ENCODE measurements at places on chromosomes 4 and X. TPM values are rescaled to one million over a fixed set of nuclear protein-coding genes. Genes with fewer than 3 reads are reported as not detected.

DNA sequence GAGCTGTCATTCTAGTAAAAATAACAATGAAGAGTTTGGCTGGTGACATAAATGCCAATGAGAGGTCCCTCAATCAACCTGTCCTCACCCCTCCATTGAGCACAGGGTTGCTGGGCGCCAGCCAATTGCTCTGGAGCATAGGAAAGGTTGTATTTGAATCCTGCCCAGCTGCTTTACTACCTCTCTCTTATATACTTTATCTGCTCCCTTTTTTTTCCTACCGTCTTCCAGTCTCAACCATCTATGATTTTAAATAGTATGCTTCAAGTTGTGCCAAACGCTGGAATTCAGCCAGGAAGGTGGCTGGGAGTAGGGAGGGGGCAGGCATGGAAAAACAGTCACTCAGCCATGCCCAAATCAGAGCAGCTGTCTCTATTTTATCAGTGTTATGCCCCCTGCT lies 153.8 kb downstream of the NR3C2 start:
- DNase-seq: no peak

DNA sequence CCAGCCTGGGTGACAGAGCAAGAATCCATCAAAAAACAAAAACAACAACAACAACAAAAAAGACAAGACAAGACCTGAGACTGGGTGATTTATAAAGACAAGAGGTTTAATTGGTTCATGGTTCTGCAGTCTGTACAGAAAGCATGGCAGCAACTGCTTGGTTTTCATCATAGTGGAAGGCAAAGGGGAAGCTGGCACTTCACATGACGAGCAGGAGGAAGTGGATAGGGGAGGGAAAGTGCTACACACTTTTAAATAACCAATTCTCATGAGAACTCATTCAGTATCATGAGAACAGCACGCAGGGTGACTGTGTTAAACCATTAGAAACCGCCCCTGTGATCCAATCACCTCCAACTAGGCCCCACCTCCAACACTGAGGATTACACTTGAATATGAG lies 28.4 kb upstream of the SLC10A7 start:
- DNase-seq: no peak

GRCh38 chrX:110310000-110310790 lies 7.7 kb downstream of the AMMECR1 start:
- DNase-seq: no peak

- no peak for DNase-seq
These were observed 181.8 kb downstream of the USP46 start for GRCh38 chr4:52477191-52477780.

GRCh38 chr4:133151691-133152329 lies 2.7 kb downstream of the PCDH10 start:
- DNase-seq: no peak

DNA sequence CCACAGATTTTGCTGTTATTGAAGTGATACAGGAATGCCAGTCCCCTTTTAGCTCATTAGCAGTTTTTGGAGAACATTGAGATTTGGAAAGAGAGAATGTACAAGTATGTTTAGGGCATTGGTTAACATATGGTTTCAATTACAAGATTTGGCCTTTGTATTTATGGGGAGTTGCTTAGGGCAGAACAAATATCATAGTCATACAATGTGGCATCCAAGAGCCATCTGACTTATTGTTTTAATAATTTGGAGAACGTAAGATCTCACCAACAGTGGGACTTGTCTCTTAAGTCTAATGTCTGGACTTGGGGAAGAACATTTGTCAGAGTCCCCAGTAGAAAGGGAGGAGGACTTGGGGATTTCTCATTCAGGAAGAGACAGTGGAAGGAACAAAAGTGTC lies 166.1 kb downstream of the STK32B start:
- no peak for DNase-seq

- DNase-seq: no peak
These were observed 80.9 kb downstream of the ARHGAP36 start for GRCh38 chrX:131139072-131139471.

- DNase-seq: no peak
These were observed 11.9 kb upstream of the TIGD2 start for GRCh38 chr4:89099471-89099870.

DNA sequence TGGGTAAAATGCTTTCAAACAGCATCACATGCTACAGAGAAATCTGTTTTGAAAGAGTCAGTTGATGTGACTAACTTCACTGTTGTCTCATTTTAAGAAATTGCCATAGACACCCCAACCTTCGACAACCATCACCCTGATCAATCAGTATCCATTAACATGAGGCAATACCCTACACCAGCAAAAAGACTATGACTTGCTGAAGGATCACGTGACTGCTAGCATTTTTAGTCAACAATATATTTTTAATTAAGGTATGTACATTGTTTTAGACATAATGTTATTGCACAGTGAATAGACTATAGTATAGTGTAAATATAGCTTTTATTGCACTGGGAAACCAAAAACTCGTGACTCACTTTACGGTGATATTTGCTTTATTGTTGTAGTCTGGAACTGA lies 200.0 kb upstream of the ARHGAP24 start:
- DNase-seq: no peak

DNA sequence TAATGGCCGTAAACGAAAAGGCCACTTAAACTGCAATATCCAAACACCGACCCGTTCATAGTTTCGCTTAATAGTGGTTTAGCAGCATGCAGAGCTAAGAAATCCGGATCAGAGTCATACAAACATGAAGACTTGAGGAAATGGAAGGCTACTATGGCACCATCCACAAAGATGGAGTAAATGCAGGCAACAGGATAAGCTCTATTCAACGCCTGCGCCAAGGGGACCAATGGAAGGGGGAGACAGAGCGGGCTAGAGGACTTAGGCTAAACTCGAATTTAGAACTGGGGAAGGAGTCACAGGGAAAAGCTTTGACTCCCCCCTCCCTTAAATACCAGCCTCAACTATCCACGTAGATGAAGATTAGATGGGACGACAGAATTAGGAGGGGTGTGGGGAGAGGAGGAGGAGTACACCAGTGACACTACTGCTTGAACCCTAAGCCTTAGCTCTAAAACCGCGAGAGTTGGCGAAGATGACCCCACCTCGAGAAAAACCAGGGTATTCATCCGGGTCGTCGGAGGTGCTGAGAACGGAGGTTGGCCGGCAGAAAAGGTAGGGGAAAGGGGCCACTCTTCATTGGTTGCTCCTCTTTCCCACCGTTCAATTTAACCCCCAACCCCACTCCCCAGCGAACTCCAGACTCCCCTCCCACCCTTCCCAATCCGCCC lies 3.5 kb downstream of the HUWE1 start:
- DNase-seq: no peak

GRCh38 chrX:24124244-24124799 lies 25.2 kb upstream of the ZFX start:
- no peak for DNase-seq

- DNase-seq: no peak
These were observed 4.7 kb downstream of the USP51 start for GRCh38 chrX:55484948-55485347.

GRCh38 chrX:48613502-48614160 lies 16.3 kb downstream of the WDR13 start:
- DNase-seq: no peak

DNA sequence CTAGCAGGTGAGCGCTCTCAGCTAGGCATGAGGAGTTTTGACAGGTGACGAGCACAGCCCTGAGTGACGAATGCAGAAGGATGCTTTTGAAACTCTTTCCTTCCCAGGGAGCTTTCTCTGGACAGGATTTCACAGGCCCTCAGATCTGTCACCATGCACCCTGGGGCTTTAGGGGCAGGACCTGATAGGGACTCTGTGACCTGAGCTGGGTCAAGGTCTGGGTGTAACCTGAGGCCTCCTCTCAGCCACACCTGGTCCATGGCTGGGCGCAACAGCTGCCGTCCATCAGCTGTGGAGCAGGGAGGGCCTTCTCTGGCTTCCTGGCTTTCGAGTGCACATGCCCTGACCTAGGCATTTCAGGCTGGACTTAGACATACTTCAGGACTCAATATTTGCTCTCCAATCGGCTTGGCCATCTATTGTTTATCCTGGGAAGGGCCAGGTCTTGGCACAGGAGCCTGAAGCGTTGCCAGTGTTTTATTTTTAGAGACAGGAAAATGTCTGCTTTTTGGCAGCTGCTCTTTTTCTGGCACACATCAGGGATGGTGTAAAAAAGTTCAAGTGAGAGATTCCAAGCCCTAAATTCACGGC lies 56.4 kb downstream of the C4orf51 start:
- no peak for DNase-seq

DNA sequence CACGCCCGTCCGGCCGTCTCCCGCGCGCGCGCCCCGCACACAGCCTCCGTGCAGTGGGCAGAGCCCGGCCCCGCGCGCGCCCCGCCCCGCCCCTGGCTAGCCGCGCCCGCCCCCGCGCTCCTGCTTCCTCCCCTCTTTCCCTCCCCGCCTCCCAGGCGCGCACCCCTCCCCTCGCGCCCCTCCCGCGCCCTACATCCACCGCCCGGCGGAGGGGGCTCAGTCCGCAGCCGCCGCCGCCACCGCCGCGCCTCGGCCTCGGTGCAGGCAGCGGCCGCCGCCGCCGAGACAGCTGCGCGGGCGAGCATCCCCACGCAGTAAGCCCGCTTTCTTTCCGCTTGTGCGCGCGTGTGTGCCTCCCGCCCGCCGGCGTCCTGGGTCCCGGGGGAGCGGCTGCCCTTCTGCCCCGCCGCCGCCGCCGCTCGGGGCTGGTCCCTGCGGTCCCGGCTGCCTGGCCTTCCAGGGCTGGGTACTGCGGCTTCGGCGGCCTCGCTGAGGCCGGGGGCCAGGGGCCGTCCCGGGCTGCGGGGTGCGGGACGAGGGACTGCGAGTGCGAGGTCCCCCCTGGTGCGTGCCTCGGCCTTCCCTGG lies at the start of gene FHL1:
Gene FHL1 (plus strand): TSS at position 219 of the 587 bp plus-strand sequence.
- DNase-seq: no peak

DNA sequence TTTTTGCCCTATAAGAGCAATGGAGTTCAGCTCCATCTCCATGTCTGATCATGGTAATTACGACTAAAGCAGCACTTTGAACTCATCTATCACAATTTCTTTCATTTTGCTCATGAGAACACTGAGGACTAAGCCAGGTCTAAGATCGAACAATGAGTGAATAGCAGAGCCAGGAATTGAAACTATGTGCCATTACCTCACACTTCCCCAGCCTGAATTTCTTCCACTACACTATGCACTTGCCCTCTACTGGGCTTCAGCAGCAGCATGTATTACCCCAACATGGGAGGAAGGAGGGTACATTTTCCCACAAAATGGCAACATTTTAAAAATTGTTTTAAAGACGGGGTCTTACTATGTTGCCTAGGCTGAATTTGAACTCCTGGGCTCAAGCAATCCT lies 274.7 kb upstream of the FGF13 start:
- no peak for DNase-seq

DNA sequence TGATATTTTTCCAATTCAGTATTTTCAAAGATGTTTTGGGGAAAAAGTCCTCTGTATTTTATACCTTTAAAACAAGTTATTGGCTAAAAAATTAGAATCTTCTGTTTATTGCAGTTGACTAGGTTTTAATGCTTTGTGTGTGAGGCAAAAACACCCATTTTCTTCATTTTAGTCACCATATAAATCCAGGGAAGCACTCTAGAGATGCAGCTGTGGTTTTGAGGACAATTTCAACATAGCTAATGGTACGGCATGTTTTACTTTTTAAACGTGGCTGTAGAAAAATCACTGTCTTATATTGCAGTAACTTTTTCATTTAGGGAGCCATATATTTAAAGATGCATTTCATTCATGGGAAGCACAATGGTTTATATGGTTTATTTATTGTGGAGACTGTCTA lies 129.1 kb upstream of the PITX2 start:
- no peak for DNase-seq

- DNase-seq: no peak
These were observed 75.6 kb upstream of the SRD5A3 start for GRCh38 chr4:55270481-55270880.

- no peak for DNase-seq
These were observed 25.4 kb upstream of the SLAIN2 start for GRCh38 chr4:48315728-48316630.

GRCh38 chr4:77104388-77104787 lies 28.6 kb upstream of the CCNI start:
- no peak for DNase-seq

- DNase-seq: no peak
These were observed 284.2 kb upstream of the F9 start for GRCh38 chrX:139246295-139246694.

- DNase-seq: no peak
These were observed 799.5 kb upstream of the ADGRL3 start for GRCh38 chr4:60400593-60400992.

DNA sequence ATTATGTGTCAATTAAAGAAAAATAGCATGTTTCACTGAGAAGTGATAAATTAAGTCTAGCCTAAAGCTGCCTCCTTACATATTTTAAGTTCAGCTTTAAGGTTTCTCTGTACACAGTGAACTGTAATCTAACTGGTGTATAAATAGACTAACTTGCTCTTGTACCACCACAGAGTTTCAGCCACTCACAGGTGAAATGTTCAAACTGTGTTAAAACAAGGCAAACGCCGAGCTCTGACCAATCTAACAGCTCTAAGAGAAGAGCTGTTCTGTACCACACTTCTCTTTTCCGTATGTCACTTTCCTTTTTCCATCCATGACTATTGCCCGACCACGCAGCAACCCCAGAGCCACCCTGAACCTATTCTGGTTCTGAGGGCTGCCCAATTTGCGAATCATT lies 64.5 kb downstream of the DCHS2 start:
- DNase-seq: no peak

GRCh38 chrX:115639334-115639880 lies 78.4 kb downstream of the PLS3 start:
- DNase-seq: no peak

GRCh38 chrX:100649550-100650356 lies 5.8 kb downstream of the SRPX2 start:
- DNase-seq: peak; percentile 53

GRCh38 chrX:123665197-123665596 lies 67.7 kb downstream of the THOC2 start:
- DNase-seq: no peak

DNA sequence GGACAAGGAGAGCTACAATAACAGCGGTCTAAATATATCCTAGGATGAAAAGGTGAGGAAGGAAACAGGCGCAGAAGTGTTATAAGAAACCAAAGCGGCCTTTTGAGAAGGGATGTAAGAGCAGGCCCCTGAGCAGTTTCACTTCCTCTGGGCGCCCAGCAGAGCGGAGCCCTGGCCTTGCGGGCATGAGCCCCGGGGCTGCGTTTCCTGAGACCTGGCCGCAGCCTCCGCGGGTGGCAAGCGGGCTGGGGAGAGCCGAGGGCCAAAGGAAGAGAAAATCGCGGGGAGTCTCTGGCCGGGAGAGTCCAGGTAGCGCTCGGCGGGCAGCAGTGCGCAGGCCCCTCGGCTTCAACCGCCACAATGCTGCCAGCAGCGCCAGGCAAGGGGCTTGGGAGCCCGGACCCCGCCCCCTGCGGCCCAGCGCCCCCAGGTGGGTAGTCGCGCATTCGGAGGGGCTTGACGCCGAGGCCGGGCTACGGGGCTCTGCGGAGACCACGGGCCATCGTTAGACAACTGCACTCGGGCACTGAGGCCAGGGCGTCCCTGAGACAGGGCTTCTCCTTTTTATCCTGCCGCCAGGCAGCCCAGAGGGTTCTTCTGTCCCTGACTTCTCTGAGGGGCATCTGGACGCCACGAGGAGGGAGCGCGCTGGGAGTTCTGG lies at the start of gene BANK1:
Gene BANK1 (plus strand): TSS at position 210 of the 661 bp plus-strand sequence. CDS start 151 bp downstream, at position 361.
- no peak for DNase-seq

GRCh38 chrX:154308108-154308946 lies 12.7 kb downstream of the TKTL1 start:
- no peak for DNase-seq

The ZNF711 gene
- polyA plus RNA-seq: 30.0 TPM

The PPEF1 gene
- 0.61 TPM for polyA plus RNA-seq

The EXOC1L gene
- not detected for polyA plus RNA-seq

The MMAA gene
- polyA plus RNA-seq: 6.0 TPM

The TRAM1L1 gene
- polyA plus RNA-seq: 4.4 TPM

The TLR7 gene
- polyA plus RNA-seq: 0.67 TPM

The USP26 gene
- not detected for polyA plus RNA-seq
